ENCODE measurements at places on chromosomes 12 and 14.

DNA sequence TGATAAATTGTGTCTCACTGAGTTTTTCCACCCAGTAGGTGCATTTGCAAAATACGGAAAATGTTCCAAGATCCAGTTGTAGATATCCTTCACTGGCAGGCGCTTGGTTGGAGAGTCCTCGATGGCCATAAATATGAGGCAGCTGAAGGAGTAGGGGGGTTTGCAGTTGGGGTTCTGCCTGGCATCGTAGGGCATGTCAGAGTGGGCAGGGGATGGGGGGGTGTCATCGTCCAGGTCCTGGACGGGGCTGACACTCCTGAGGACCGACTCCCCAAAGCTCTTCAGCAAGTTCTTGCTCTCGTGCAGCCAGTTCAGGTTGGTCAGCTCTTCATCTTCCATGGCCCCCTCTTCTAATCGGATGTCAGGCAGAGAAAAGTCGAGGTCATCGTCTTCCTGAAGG, 5.1 kb downstream of the FOXN3 start:
- no peak for DNase-seq

GRCh38 chr14:49975799-49976198, 82.9 kb downstream of the ARF6 start:
- no peak for DNase-seq

- no peak for DNase-seq
These were observed 157.5 kb downstream of the C12orf75 start for GRCh38 chr12:105487963-105488362.

DNA sequence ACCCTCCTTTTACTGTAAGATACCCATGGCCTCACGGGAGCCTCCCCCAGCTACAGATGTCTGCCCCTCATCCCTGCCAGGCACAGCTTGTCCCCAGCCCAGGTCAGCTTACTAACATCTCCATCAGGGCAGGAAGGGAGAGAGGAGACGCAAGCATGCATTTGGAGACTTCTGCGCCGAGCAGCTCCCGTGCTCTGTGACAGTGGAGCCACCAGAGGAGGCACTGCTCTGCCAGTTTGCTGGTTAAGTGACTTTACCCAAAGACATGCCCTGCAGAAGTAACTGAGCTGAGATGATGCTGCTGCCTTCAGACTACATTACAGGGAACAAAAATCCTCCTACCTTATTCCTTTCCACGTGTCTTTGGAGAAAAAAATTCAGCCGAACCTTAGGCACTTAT, 133.4 kb downstream of the ESRRB start:
- no peak for DNase-seq

DNA sequence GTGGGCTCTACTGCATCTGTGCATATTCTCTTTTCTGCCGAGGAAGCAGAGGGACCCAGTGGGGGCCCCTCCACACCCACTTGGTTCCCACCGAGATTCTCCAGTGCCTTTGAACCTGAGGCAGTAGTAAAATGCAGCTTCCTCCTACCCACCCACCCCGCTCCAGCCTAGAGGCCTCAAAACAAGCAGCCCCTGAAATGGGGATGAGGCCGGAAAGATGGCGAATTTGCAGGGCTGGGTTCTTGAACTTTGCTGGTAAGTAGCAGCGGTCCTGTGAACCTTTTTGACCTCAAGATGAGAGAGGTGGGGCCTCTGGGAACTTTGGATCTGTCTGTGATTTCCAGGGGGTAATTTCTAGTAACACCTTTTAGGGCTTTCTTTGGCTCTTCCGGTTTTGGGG, 15.4 kb downstream of the PLEKHG3 start:
- no peak for DNase-seq

DNA sequence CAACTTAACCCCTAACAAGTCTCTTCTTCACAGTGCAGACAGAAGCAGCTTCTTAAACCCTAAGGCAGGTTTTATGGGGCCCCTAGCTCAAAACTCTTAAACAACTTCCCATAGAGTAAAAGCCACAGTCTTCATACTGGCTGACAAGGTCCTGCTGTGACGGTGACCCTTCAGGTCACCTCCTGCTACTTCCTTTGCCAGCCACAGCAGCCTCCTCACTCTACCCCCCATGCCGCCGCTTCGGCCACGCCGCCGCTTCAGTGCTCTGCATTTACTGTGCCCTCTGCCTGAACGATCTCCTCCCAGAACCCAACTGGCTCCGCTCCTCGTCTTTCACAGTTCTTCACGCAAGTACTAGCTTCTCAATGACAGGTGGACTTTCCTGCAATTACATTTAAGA, 45.5 kb downstream of the ACADS start:
- no peak for DNase-seq

- DNase-seq = no peak
These were observed 163.7 kb upstream of the IGF1 start for GRCh38 chr12:102643879-102644575.

DNA sequence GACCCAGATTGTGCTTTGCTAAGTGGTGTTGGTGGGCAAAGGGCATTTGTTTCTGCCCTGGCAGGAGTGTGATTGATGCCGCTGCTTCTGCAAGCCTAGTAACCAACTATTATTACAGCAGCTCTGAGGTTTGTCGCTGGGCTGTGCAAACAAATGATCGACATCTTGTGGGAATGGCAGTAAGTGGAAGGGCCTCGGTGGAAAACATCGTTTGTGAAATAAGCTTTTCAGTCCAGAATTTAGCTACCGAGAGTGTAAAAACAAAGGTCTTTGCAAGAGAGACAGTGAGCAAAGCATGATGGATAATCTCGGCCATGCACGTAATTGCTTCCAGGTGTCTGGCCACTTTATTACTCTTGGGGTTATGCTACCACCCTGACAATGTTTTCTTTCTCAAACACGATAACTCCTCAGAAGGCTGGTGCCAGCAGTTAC, 397.7 kb upstream of the PRICKLE1 start:
- no peak for DNase-seq

All from stimulated activated CD8-positive, alpha-beta memory T cell treated with anti-CD3 and anti-CD28 coated beads, Interleukin-15, amount 100 ng/mL, for 4 hours (primary cell).